ENCODE measurements at places on chromosomes 1 and 21.

GRCh38 chr1:223230161-223230881 is 87.3 kb upstream of the TLR5 start:
- no peak for DNase-seq

DNA sequence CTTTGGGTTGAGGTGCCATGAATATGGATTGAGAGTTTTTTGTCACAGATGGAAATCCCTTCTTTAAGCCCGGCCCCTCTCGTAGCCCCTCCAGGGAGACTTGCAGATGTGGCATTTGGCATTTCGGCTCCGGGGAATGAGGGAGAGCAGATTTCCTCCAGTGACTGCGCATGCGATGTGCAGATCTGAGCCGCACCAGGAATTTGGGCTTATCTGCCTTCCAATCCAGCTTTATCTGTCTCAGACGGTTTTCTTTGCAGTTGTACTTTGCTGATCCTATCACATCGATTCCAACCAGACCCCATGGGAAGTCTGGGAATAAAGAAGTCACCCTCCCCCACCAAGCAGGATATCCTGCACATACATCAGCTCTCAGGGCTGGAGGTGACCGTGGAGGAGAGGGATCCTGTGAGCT is 11.7 kb downstream of the KIF26B start:
- DNase-seq: no peak

DNA sequence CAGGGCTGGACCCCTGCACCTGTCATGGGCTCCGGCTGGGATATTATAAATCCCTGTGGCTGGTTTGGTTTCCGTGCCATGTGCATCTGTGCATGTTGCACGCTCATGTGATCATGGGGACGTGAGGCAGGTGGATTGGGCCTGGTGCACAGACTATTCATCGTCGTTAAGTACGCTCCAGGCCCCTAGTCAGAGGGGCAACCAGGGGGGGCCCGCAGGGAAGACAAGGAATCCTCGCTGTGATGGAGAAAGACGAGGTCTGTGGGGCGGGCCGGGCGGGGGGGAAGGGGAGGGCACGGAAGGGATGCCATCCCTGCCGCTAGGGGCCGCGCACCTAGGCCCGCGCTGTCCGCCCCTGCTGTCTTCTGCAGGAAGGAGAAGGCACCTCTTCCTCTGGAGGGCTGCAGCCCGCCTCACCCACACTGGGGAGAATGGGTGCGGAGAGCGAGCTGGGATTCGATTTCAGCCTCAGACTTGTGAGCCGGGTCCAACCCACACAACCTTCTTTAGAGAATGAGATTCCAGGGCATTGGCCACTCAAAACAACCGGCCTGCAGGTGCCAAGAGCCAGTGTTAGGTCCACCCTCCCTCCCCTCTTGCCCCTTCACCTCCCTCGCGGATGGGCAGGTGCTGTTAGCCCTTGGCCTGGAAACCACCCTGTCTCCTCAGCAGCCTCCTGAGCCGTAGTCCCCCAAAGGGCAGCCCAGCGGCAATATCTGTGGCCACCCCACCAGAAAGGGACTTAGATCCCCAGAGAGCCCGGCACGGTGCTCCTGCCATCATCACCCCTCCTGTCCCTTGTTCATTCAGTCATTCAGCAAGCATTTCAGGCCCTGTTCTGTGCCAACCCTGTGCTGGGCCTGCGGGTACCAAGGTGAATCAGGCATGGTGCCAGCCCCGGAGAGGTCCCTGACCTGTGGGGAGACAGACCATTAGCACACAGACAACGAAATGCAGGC is 950 bp upstream of the LRP8 start:
- no peak for DNase-seq

DNA sequence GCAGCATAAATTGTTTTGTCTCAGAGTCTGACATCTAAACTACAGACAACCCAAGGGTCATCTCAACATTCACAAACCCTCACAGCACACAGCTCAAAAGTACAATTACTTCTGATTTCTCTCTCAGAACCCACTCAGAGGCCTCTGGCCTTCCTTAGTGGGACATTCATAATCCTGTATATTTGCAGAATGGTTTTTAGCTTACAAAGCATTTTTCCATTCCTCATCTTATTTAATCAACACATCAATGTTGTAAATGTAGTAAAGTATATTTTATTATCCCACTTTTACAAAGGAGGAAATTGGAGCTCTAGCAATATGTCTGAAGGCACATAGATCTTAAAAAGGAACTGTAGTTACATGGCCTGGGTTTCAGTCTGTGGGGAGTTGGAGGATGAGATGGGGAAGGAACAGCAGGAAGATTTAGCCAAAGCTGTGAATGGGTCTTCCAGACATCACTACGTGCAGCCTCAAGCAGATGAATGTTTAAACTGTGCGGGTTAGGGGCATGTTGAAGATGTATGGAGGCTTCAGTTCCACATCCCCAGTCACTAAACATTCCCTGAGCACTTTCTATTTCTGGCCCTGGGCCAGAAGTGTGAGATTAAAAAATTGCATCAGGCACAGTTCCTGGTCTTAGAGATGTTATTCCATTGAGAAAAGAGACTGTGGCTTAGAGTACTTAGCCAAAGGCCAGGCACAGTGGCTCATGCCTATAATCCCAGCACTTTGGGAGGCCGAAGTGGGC is 13.3 kb downstream of the AKNAD1 start:
- DNase-seq: no peak

GRCh38 chr1:164261691-164262240 is 297.2 kb upstream of the PBX1 start:
- DNase-seq: no peak

DNA sequence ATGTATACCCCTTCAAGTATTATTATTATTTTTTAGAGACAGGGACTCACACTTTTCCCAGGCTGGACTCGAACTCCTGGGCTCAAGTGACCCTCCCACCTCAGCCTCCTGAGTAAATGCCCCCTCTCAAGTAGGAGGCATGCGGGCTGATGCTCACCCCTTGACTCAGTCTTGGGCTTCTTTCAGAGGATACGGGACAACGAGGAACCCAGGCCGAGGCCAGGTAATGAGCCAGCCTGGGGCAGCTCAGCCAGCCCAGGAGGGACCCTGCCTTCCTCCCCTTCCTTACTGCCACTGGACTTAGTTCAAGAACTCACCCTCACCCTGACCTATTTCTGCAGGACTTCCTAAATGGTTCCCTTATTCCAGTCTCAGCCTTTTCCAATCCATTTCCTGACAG is 198.0 kb upstream of the MAP1LC3C start:
- no peak for DNase-seq

DNA sequence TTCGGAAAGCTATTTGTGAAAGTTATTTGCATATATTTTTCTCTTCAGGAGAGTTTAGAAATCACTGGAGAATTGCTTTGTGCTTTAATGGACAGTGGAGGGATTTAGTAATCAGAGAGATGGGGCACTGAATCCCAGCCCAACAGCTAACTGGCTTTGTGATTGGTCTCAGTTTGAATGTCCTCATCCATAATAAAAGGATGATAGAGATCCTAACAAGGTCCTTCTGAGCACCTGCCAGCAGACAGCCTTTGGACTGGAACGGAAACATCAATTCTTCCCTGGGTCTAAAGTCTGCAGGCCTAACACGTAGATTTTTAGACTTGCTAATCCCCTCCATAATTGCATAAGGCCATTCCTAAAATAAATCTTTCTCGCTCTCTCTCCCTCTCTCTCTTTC is 112.0 kb upstream of the ADAMTS5 start:
- DNase-seq: no peak

DNA sequence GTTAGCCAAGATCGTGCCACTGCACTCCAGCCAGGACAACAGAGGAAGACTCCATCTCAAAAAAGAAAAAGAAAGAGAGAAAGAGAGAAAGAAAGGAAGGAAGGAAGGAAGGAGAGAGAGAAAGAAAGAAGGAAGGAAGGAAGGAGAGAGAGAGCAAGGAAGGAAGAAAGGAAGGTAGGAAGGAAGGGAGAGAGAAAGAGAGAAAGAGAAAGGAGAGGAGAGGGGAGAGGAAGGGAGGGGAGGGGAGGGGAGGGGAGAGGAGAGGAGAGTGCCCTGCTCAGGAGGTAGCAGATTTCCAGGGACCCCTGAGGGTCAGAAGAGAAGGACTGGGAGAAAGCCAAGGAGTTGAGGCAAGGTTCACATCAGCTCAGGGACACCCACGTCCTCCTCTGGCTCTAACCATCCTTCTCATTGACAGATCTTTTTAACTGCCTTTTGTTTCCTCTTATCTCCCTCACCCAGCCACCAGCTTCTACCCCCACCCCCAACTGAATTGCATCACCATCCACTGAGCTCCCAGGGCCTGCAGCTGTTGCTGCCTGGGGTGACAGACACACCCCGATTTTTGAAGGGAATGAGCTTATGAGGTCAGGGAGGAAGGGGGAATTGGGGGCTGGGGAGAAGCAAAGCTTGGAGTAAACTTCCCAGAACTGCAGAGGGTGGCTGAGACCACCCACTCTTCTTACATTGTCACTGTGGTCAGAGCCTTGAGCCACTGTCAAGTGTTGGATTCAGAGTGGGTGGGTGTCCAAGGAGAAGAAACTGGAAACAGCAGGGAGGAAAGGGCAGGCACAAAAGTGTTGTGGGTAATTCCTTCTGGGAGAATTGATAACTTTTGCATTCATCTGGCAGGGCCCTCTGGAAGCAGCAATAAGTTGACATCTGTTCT is 91.6 kb downstream of the GLUL start:
- DNase-seq: no peak

DNA sequence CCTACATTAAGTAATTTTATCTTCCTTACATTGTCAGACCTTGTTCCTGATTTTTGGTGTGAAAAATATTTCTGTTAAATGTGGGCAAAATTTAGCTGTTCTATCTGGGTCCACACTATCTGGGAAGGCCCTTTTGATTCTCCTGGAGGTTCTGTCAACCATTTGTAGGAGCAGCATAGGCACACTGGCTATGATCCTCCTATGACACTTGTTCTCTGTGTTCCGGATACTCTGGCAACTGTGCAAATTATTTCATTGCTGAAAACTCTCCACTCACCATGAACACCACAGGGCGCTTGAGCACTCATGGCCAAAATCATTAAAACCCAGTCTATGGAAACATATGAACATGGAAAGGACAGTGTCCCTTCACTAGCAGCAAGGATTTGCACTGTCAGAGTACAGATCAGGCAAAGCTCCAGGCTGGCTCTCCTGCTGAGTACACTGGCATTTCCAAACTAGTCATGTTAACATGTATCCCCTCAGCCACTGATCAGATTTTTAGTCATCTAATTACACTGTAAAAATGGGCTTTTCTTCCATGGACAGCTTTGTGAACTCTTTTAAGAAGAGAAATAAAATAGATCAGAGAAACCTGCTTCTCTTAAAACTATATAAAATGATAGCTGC is 43.9 kb upstream of the SGIP1 start:
- no peak for DNase-seq

DNA sequence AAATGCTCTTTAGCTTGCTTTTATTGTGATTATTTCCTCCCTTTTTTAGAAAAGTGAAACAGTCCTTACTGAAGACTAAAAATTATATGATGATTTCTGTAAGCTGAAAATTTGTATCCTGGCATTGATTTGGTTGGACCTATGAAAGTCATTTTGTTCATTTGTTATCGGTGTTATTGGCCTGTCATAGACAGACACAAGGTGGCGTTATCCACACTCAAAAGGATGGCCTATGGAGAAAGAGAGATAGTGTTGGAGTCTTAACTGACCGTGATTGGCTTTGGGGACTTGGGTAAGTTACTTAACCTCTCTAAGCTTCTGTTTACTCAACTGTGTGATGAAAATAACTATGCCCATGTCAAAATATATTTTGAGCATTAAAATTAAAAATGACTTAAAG is 203.6 kb upstream of the CHODL start:
- DNase-seq: no peak

GRCh38 chr1:204362984-204363334 is 3.2 kb upstream of the PLEKHA6 start:
- DNase-seq: no peak

DNA sequence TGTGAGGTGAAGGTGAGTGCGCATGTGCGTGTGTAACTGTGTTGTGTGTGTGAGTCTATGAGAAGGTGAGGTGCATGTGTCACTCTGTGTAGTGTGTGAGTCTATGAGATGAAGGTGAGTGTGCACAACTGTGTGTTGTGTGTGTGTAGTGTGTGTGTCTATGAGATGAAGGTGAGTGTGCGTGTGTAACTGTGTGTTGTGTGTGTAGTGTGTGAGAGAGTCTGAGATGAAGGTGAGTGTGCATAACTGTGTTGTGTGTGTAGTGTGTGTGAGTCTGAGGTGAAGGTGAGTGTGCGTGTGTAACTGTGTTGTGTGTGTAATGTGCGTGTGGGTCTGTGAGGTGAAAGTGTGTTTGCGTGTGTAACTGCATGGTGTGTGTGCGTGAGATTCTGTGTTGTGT is 154.0 kb downstream of the FOXD2 start:
- no peak for DNase-seq

DNA sequence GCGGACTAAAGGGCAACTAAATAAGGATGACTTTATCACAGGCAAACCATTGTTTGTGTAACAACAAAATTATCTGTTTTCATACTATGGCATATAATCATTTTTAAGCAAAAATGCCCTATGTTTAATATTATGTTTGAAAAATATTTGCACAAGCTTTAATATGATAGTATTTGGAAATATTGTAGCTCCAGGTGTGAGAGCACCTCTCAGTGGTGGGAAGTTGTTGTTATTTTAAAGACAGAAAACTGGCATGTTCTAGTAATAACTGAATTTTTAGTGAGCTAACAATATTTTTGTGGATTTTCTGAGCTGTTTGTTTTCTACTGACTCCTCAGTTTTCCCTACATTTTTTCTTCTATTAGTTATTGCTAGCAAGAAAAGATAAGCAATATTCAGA is 578.8 kb downstream of the KCNT2 start:
- DNase-seq: no peak

GRCh38 chr1:95438218-95438948 is 204.4 kb downstream of the RWDD3 start:
- DNase-seq: no peak

DNA sequence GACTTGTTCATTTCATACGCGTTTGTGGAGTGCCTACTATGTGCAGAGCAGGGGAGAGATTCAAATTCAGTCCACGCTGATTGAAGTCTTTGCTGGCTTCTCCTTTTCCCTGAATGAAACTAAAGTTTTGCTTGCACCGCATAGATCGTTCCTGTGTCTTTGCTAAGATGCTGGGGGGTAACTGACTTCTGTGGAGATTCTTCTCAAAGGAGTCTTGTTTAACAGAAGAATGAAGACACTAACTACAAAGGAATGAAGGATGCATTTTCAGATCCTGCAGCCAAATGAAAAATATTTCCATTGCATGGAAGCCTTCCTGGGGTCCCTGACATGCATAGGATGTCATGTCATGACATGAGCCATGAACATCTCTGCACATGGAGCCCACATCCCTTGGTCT is 26.9 kb upstream of the H6PD start:
- DNase-seq: no peak

- no peak for DNase-seq
Measured at GRCh38 chr1:61638296-61638695, 86.6 kb downstream of the TM2D1 start.

DNA sequence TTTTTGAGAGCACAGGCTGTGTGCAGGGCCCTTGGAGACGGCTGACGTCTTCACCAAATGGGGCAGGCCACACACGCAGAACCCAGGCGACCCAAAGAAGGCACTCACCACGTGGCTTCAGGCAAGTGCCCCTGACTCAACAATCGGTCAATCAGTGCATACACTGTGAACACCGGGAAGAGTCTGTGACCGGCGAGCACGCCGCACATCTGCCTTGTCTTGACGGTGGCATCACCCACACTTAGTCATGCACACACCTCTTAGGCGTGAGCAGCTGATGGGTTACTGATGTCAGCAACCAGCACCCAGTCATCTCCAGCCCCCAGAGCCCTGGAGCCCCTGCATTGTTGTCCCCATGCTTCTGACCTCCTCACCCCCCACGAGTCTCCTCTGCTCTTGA is 4.9 kb upstream of the LRRC3 start:
- no peak for DNase-seq
